ENCODE measurements at places on chromosomes 5 and 9.

DNA sequence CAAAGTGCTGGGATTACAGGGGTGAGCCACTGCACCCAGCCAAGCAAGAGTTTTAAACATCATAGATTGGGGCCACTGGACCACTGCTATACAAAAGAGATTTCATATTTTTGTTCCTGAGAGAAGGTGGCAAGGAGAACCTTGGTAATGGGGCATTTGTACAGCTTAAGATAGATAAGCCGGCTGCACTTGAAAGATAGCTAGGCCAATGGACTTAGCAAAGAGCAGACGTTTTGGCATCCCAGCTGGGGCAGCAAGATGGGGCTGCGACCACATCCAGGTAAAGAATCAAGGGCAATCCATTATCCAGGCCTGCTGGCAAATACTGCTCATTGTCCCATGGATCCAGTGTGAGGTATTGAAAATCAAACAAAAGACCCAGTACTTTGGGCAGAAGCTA lies 3.9 kb upstream of the ISCA1 start:
- no peak for DNase-seq

DNA sequence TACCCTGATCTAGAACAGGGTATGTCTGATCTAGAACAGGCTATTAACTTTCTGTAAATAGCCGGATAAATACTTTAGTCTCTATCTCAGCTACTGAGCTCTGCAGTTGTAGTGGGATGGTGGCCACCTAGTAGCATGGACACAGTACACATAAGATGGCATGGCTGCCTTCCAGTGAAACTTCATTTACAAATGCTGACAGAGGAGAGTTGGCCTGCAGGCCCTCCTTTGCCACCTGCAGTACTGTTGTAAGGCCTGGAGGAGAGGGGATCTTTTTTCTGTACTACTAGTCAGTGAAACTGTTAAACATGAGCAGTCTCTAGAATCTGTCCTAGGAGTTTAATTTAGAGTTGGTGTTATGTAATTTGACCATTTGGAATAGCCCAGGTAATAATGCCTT lies 86.0 kb downstream of the TRIO start:
- DNase-seq: no peak

DNA sequence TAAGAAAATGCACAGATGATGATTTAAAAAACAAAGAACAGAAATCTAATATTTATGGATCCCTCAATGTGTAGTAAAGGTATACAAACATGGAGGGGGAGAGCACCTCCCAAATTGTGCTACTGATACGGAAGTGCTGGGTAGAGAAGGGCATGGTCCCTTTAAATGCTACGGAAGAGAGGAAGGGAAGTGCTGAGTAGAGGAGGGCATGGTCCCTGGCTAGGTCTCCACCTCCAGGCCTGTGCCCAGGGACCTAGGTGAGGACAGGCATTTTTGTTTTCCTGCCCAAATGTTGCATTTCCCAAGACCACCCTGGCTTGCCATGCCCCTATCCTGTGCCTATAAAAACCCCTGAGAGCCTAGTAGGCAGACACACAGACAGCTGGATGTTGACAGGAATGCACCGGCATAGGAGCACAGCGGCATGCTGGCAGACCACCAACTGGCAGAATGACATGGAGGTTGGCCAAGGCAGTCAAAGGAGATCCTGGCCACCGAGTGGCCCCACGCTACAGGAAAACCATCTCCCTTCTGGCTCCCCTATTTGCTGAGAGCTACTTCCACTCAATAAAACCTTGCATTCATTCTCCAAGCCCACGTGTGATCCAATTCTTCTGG lies 62.1 kb upstream of the SPDL1 start:
- no peak for DNase-seq

DNA sequence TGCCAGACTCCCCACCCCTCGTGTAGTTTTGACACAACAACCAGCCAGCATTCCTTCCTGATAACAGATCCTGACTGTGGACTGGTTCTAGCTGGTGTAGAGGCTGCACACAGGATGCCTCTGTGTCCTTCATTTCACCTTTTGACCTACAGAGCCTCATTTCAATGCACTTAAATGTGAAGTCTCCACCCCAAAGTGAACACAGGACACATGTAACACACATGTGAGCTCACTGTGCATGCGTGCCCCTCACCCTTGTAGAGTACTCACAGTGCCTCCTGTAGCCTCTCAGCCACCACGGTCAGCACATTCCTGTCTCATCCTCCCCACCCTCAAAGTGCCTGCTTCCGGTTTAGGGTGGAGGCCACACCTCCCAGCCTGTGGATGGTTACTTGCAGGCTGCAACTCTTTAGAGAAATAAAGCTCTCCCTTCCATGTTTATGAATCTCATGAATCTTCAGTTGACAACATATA lies 11.6 kb upstream of the NKD2 start:
- DNase-seq: no peak

GRCh38 chr5:117456866-117457470 lies 882.3 kb upstream of the SEMA6A start:
- no peak for DNase-seq

- DNase-seq: no peak
Observed at GRCh38 chr5:52799358-52799982, 11.8 kb downstream of the ITGA1 start.

- DNase-seq: no peak
Observed at GRCh38 chr5:149724884-149725283, 5.2 kb upstream of the PPARGC1B start.

DNA sequence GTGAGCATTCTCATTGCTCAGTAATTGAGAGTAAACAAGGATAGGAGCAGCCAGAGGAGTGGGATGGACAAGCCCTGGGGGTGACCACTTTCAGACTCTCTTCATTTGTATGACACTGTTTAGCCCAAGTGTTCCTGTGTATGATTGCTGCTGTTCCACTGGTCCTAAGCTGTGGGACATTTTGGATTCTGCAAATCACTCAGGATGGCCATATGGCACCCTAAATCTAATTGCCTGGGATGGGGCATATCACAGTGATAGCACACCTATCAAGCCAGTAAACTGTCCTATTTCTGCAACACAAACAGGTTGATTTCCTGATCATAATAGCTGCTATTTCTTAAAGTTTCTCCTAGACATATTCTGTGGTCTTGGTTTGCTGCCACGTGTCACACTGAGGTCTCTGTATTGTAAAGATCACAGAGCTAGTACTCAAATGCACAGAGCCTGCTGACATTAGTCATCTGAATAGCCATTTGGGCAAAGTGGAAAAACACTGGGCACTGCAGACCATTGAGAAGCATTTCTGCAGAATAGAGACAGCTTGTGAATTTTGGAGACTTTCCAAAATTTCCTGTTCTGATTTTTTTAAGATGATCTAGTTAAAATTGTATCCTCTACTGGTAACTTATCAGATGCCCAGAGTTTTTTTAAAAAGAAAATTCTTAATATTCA lies 320.2 kb downstream of the RFX3 start:
- no peak for DNase-seq

DNA sequence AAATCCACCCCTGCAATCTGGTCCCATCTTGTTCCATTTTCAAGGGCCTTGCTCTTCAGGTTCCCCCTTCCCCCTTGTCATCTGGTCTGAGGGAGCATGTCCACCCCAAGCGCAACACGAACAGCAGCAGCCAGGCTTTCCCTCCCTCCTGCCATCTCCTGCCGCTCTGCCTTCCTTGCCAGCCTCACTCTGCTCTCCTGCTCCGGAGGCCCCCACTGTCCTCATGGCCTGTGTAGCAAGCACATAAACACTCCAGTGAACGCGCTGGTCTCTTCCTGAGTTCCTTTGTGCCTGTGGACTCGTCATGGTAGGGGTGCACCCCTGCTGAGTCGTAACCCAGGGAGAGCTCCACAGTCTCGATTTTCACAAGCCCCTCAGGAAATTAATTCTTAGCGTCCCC lies 29.9 kb downstream of the TENT4A start:
- DNase-seq: no peak

DNA sequence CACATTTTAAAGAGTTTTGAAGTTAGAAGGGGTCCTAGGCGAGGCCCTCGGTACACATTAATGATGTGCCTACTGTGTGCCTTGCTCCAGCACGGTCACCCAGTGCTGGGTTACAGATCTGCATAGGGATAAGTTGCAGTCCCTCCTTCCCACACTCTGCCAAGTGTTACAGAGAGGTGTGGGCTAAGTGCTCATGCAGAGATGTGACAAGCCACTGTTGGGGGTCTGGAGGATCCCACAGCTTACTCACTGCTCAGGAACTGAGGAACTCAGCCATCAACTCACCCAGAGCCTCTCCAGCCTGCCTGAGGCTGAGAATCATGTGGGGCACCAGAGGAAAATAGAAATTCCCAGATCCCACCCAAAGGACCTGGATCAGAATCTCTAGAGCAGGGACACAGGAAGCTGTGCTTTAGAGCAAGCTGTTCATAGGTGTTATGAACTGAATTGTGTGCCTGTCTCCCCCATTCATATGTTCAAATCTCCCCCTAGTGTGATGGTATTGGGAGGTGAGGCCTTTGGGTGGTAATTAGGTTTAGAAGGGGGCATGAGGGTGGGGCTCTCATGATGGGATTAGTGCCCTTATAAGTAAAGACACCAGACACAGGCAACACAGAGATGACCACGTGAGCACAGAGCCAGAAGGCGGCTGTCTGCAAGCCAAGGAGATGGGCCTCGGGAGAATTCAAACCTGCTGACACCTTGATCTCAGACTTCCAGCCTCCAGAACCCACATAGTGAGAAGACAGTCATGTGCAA lies 164.1 kb downstream of the HSD17B3 start:
- DNase-seq: no peak

- no peak for DNase-seq
Observed at GRCh38 chr9:111050819-111051218, 12.5 kb upstream of the LPAR1 start.

- DNase-seq: no peak
Observed at GRCh38 chr5:116289276-116289675, 204.5 kb downstream of the COMMD10 start.

DNA sequence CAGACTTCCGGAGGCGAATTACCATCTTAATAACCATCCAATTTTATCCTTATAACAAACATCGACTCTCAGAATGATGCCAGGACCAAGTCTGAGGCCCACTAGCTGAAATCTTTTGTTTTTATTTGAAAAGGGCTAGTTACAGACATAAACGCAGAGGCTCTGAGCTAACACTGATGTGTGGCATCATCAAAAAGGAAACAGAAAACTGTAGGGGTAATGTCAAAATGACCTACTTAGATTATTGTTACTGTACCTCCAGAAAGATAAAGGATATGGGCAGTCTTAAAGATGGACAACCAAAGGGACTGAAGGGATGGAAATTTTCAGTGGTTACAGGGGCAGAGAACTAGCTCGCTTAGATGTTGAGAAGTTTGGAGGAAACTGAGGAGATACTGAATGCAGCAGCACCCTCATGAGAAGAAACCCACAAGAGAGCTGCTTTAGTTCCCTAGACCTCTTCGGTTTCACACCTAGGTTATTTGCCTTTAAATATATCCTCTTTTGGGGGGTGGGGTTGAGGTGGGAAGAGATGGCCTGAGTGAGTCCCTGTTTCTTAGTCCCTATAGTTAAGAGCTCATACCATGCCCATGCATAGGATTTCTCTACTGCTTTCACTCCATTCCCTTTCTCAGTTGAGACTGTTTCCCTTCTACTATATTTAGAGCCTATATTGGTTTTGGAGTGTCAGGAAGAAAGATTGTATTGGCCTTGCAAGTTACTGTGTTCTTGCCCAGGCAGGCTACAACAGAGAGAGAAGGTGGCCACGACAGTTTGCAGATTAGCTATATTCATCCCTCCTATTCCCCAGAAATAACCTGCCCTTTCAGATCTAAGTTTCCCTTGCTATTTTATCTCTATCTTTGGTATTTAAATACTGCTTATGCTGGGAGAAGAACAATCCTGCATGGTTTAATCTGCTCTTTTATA lies 320.4 kb upstream of the EFNA5 start:
- no peak for DNase-seq

GRCh38 chr5:177612215-177612673 lies 12.3 kb downstream of the B4GALT7 start:
- no peak for DNase-seq

DNA sequence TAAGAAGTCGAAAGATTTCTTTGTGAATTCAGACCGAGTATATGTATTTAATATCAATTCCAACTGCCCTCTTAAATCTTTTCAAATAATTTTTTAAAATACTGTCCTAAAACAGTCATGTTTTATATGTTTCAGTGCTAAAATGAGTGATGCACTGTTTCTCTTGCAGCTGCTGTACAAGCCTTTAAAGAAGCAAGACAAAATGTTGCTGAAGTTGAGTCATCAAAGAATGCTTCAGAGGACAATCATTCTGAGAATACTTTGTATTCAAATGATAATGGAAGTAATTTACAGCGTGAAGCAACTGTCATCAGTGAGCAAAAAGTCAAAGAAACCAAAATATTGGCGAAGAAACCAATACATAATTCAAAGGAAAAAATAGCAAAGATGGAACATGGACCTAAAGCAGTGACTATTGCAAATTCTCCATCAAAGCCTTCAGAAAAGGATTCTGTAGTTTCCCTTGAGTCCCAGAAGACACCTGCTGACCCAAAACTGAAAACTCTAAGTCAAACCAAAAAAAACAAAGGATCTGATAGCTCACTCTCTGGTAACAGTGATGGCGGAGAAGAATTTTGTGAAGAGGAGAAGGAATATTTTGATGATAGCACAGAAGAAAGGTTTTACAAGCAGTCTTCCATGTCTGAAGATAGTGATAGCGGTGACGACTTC lies 58.0 kb downstream of the LOX start:
- DNase-seq: no peak

DNA sequence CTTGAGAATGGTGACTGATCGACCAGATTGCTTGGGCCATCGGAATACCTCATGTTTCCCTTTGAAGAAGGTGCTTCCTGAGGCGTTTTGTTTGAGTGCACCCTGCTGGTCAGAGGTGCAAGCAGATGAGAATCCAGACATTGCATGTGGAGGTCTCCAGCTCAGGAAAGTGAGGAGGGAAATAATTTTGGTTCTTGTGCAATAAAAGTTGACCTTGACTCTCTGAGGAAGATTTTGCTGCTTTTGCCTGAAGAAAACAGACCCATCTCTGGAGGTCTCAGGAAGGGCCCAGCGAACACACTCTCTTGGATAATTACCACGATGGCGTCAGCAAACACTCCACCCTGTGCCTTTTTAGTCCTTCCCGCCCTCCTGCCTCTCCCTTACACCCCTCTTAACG lies 69.7 kb downstream of the GRAMD2B start:
- DNase-seq: no peak

DNA sequence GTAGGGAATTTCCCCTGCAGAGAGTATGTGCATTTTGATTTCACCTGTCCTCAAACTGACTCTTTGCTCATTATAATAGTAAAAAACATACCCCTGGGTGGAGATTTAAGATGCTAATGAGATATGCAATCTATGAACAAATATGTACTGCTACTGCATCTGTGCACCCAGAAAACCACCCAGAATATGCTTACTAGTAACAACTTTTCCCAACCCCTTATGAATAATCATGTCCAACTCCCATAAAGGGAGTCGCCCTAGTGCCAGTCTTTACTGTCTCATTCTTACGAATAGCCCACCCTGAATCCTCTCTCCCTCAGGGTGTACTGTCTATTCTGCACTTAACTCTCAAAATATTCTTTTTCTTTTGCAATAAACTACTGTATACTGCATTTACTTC lies 39.0 kb upstream of the ZFP37 start:
- DNase-seq: no peak

- DNase-seq: no peak
Observed at GRCh38 chr5:176540476-176540899, 3.3 kb upstream of the RNF44 start.

Measured in activated T-helper 1 cell treated with Interleukin-2 at 50 U/mL for 16 hours (primary cell).